Mononuclear cell (primary cell): ENCODE measurements at places on chromosomes 5 and 9. TPM values are rescaled to one million over a fixed set of nuclear protein-coding genes. Genes with fewer than 3 reads are reported as not detected.

Gene INSYN2B
- total RNA-seq, result not detected

Gene ENC1
- total RNA-seq, result 31.9 TPM

Gene NMUR2
- not detected for total RNA-seq

Gene CATSPER3
- total RNA-seq, result 0.10 TPM

Gene FABP6
- not detected for total RNA-seq

Gene SOX30
- not detected for total RNA-seq

Gene FGF18
- total RNA-seq, result 0.10 TPM

Gene NPR3
- 0.52 TPM for total RNA-seq

Gene SOWAHA
- not detected for total RNA-seq

Gene ENTPD2
- total RNA-seq, result not detected

Gene YIPF5
- 51.5 TPM for total RNA-seq

Gene MZB1
- total RNA-seq, result 2.9 TPM

Gene GRM6
- total RNA-seq, result not detected

Gene SPATA31C1
- not detected for total RNA-seq

Gene PPP1R26
- 1.5 TPM for total RNA-seq

Gene FBN2
- 5.1 TPM for total RNA-seq

Gene SPINK4
- not detected for total RNA-seq

Gene CCNO
- total RNA-seq, result not detected

Gene SKP2
- 7.6 TPM for total RNA-seq

Gene PDLIM4
- not detected for total RNA-seq

Gene OR1Q1
- not detected for total RNA-seq

Gene HAVCR2
- 27.3 TPM for total RNA-seq

Gene DIPK1B
- 2.7 TPM for total RNA-seq

Gene GABRA6
- total RNA-seq, result not detected

Gene TRAF1
- total RNA-seq, result 88.8 TPM

Gene CEL
- total RNA-seq, result 0.21 TPM

Gene TAF11L5
- total RNA-seq, result not detected

Gene MYMK
- not detected for total RNA-seq

Gene PLCXD3
- under 0.01 TPM for total RNA-seq

Gene STARD4
- 45.2 TPM for total RNA-seq

Gene SLC23A1
- not detected for total RNA-seq

Gene ACTBL2
- total RNA-seq, result not detected

Gene DPM2
- total RNA-seq, result 12.7 TPM

Gene CHSY3
- 0.10 TPM for total RNA-seq

Gene CXXC5
- total RNA-seq, result 82.8 TPM

Gene ZNF300
- total RNA-seq, result 4.0 TPM

Gene LRRC19
- not detected for total RNA-seq

Gene N4BP3
- 5.1 TPM for total RNA-seq

Gene PCDHB14
- not detected for total RNA-seq

Gene MEIKIN
- total RNA-seq, result 1.0 TPM

Gene FOXD4L4
- not detected for total RNA-seq

Gene SLC46A2
- 0.94 TPM for total RNA-seq

Gene CANX
- total RNA-seq, result 273 TPM

Gene C5orf46
- total RNA-seq, result not detected
